Frontal cortex (tissue), 4 donors: ENCODE measurements at places on chromosomes 11 and 22.

- no peak for DNase-seq
Measured at GRCh38 chr22:40118979-40119378, 58.7 kb upstream of the TNRC6B start.

DNA sequence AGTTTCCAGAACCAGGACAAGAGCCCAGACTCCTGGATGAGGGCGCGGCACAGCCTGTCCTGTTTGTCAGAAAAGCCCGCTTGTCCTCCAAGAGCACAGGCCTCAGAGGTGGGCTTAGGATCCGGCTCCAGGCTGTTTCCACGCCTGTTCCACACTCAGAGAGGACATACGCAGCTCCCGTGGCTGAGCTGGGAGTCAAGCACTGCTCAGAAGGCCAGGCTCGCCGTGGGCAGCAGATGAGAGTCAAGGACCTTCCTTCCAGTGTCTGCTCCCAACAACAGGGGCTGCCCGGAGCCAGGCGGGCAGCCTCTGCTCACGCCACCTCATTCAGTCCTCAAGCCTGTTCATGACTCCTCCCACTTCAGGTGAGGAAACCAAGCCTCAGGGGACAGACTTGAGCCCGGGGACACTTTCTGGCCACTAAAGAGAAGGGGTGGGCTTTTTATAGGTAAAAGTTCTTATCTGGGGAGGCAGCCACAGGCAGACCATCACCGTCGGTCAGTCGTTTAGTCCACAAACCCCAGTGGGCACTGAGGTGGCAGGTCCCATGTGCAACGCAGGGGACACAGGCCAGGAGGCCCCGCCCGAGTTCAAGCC is 3.8 kb downstream of the CYB5R3 start:
- DNase-seq, result peak; percentile 28

- DNase-seq, result no peak
Measured at GRCh38 chr22:42360348-42360747, 71.9 kb downstream of the NFAM1 start.

GRCh38 chr11:104529213-104529612 is 365.3 kb upstream of the PDGFD start:
- no peak for DNase-seq

DNA sequence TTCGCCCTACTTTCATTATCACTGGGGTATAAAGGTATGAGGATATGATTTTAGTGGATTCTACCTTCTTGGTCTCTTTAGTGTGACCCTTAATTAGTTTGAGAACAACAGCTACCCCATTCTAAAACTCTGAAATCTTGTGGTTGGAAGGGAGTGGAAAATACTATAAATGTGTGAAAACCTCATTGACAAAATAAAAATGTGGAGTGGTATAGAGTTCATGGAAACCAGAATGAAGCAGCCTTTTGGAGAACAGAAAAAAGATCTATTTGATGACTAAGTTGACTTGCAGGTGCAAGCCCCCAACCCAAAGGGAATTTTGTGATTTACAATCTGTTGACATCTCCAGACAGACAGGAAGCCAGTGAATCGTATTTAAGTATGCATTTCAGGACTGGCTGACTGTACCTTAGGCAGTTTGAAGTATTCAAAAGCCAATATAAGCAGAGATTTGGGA is 75.8 kb downstream of the GAS2 start:
- DNase-seq, result no peak

- no peak for DNase-seq
Measured at GRCh38 chr22:38444783-38445182, 10.2 kb downstream of the KCNJ4 start.

DNA sequence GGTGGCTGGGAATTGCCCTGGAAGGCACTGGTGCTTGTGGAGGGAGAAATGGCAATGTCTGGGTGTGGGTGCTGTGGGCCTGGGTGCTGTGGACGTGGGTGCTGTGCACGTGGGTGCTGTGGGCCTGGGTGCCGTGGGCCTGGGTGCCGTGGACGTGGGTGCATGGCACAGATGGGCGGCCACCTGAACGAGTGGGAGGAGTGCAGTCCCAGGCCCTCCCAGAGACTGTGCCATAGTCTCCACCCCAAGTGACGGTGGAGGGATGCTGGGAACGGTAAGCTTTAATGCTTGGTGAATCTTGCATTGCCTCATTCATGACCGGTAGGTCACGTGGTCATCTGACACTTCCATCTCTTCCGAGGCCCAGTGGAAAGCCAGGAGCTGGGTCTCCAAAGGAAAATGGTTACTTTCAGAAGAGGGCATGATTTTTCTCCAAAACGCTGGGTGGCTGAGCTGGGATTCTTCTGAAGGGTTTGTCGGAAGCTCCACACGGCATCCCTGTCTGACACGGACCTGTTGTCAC is 28.8 kb upstream of the BRSK2 start:
- no peak for DNase-seq

DNA sequence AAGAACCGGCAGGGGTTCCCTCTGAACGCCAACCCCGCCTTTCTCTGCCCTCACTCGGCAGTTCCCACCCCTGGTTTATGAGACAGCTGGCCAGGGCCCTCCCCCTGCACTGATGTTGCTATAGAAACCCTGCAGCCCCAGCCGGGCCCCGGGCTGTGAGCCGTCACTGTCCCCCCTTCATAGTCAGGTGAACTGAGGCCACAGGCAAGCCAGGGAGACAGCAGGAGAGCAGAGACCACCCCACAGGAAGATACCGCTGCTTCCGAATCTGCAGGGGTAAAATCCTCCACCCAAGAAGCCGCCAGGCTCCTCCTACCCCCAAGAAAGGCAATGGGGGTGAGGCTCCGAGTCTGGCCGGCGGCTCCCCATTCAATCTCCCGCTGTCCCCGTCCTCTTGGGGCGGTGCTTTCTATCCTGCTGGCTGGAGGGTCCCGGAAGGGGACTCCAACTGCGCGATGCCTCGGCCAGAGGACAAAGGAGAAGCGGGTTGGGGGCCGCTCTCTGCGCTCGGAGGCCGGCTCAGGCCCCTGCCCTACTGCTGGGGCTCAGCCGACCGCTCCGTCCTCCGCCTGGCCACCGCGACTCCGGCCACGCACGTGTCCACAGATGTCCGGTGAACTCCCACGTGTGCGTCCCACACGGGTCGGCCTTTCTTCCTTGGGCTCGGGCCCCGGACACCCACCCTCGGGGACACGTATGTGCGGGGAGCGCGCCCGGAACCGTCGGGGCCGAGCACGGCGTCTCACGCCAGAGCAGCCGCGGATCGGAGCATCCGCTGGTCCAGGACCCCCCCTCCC is 587 bp downstream of the SLC25A22 start:
- DNase-seq, result peak; percentile 83

DNA sequence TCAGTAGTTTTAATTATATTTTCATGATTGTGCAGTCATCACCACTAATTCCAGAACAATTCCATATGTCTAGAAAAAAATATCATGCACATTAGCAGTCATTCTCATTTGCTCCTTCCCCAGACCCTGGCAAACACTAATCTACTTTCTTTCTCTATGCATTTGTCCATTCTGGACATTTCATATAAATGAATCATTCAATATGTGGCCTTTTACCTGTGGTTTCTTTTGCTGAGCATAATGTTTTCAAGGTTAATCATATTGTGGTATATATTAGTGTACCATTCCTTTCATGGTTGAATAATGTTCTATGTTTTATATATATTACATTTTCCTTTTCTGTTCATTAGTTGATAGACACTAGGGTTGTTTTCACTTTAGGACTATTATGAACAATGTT is 811.1 kb upstream of the RAG2 start:
- no peak for DNase-seq

GRCh38 chr22:38753948-38754750 is 1.6 kb downstream of the SUN2 start:
- no peak for DNase-seq

GRCh38 chr22:43946384-43946667 is 8.9 kb upstream of the SAMM50 start:
- no peak for DNase-seq

GRCh38 chr11:95372097-95372656 is 141.2 kb upstream of the SESN3 start:
- no peak for DNase-seq

- no peak for DNase-seq
Measured at GRCh38 chr11:74937696-74938475, 11.0 kb downstream of the XRRA1 start.

GRCh38 chr11:88337987-88338668 is 592 bp upstream of the CTSC start:
- DNase-seq, result no peak

GRCh38 chr22:38451864-38452263 is 3.1 kb downstream of the KCNJ4 start:
- DNase-seq, result no peak

DNA sequence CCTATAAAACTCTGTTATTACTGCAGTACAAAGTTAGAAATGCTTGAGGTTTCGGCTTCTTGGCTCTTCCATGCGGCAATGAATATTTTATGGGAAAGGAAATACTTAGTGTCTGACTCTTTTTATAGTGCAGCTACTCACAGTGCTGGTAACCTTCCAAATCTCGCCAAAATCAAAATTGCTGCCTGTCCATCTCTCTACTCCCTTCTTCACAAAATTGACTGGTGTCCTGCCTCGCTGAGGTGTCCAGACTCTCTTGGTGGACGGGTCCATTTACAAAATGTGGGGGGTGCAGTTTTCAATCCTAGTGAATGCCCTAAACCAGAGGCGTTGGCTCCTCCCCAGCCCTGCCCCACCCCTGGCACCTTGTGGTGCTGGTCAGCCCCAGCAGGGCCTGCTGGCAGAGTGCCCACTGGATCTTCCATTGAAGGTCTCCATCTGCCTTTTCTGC is 73.5 kb downstream of the ZBTB16 start:
- no peak for DNase-seq

GRCh38 chr11:121571506-121571905 is 118.7 kb upstream of the SORL1-AS1 start:
- no peak for DNase-seq

DNA sequence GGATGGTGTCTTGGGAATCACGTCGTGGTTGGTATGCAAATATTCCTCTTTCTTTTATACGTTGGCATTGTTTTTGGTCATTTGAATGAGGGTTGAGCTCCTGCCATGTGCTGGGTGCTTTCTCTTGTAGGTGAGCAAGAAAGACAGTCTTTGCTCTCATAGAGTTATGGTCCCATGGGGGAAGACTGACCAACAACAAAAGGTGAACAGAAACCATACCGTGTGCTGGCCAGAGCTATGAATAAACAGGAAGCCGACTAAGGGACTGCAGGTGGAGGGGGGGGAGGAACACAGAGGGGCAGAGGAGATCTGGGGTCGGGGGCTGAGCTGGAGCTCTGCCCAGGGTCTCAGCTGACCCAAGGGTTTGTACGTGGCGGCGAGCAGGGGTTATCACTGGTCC is 245.3 kb downstream of the CTTN start:
- no peak for DNase-seq

DNA sequence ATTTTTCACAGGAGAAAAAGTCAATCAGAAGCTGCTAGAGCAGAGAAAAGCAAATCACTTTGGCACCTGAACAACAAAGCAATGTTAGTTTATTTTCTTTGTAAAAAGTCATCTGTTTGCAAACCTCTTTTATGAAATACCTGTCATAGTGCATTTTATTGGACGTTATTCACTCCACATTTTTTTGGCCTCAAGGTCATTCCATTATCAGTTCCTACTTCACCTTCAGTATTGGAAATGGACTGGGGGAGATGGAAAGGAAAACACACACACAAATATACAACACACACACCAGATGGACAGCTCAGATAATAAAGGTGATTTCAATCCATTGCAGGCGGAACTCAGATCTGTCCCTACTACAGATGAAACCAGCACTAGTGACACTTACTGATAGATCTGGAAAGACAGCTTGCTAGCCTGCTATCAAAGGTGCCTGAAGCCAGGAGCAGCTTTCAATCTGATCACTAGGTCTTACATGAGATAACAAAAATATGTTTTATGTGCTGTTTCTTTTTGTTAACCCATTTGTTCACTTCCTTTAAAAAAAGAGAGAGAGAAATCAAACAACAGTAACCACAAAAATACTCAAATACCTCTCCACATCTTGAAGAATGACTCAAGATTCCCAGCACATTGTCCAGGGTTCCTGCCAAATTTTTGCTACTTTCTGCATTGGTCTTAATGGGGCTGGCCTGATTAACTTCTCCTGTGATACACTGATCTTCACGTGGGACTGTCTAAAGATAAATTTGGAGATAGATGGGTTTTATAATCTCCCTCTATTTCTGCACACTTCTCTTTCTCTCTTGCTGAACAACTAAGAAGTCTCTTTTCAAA is 844.3 kb upstream of the TENM4 start:
- DNase-seq, result no peak

DNA sequence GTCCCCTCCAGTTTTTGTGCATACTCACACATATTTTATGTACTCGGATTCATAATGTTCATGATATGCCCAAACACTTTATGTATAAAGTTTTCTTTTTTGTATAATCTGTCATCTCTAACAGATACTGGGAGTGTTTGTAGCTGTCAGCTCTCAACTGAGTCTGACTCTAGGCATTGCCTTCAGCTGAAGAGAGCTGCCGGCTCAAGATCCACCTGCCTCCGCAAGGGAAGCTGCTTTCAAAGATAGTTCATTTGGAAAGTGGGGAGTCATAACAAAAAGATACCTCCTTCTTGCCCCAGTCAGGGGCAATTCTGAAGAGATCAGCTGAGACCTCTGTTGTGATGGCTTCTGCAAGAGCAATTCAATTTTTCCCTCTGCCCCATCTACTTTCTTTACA is 58.9 kb downstream of the GUCY1A2 start:
- DNase-seq, result no peak

DNA sequence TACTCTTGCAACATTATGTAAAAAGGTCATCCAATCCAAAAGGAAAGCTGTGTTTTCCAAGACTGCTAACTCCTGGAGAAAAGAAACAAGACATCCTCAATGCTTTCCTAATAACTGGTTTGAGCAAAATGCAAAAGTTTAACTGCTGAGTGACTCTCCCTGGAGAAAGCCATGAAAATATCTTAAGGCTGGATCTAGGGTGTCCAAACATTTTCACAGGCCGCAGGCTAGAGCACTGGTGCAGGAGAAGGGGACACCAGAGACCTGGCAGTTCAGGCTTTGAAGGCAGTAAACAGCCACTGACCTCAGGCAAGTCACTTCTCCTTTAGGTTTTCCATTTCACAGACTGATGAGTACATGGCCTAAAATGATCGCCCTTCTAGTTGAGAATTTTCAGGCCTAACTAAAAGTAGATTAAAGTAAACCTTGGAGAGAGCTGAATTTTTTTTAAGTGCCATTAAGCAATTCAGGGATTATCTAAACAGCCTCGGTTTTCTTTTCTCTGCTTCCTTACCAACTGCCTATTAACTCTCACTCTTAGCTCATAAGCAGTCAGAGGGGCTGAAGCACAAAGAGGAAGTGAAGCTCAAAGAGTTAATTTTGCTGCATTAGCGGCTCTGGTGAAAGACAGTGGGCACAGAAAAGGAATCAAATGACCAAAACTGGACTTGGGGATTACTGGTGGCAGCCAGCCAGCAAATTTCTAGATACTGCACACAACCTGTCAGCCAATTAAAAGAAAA is 2.3 kb downstream of the CHKA start:
- DNase-seq, result no peak

GRCh38 chr22:28009272-28009827 is 90.3 kb upstream of the PITPNB start:
- peak; percentile 77 for DNase-seq

DNA sequence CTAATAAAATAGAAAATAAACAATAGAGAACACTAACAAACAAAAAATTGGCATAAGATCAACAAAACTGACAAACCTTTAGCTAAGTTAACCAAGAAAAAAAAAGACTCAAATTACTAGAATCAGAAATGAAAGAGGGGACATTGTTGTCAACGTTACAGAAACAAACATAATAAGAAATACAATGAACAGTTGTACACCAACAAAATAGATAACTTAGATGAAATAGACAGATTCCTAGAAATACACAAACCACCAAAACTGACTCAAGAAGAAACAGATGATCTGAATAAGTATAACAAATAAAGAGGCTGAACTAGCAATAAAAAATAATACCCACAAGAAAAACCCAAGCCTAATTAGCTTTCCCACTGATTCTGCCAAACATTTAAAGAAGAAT is 34.7 kb upstream of the TMPRSS4 start:
- no peak for DNase-seq

- DNase-seq, result no peak
Measured at GRCh38 chr11:87174870-87175269, 137.1 kb downstream of the TMEM135 start.
